ENCODE measurements at places on chromosomes 16 and 17. TPM values are rescaled to one million over a fixed set of nuclear protein-coding genes. Genes with fewer than 3 reads are reported as not detected.

SOCS3 gene
- total RNA-seq: 27.6 TPM

DRC3 gene
- total RNA-seq: 1.9 TPM

HSD3B7 gene
- 15.4 TPM for total RNA-seq

RAMP2 gene
- 0.63 TPM for total RNA-seq

MMP2 gene
- 11.5 TPM for total RNA-seq

KCNJ2 gene
- total RNA-seq: 0.05 TPM

ABCA8 gene
- total RNA-seq: 0.27 TPM

ZP2 gene
- total RNA-seq: not detected
